ENCODE measurements at places on chromosomes 16 and 17. TPM values are rescaled to one million over a fixed set of nuclear protein-coding genes. Genes with fewer than 3 reads are reported as not detected.

The HID1 gene
- total RNA-seq = 13.1 TPM

The SMIM22 gene
- total RNA-seq = 10.1 TPM

The TBC1D3I gene
- 1.5 TPM for total RNA-seq

The WSCD1 gene
- total RNA-seq = 20.4 TPM

The HCFC1R1 gene
- 25.4 TPM for total RNA-seq

The SAMD14 gene
- 7.1 TPM for total RNA-seq

The ATF7IP2 gene
- total RNA-seq = 15.8 TPM

The KCNJ12 gene
- 11.3 TPM for total RNA-seq

Measured in metanephros (tissue), 2 donors.